ENCODE measurements at places on chromosomes 3 and 15. TPM values are rescaled to one million over a fixed set of nuclear protein-coding genes. Genes with fewer than 3 reads are reported as not detected.

LSAMP gene
- total RNA-seq = under 0.01 TPM

CADM2 gene
- total RNA-seq = not detected

CLDN18 gene
- not detected for total RNA-seq

IQCF5 gene
- not detected for total RNA-seq

FAM162A gene
- total RNA-seq = 15.4 TPM

CMTM8 gene
- total RNA-seq = 0.98 TPM

PAQR9 gene
- total RNA-seq = 0.20 TPM

CACNA1D gene
- total RNA-seq = under 0.01 TPM

SAMMSON gene
- total RNA-seq = not detected

ITIH1 gene
- not detected for total RNA-seq
